ENCODE measurements at places on chromosomes 7 and 10.

DNA sequence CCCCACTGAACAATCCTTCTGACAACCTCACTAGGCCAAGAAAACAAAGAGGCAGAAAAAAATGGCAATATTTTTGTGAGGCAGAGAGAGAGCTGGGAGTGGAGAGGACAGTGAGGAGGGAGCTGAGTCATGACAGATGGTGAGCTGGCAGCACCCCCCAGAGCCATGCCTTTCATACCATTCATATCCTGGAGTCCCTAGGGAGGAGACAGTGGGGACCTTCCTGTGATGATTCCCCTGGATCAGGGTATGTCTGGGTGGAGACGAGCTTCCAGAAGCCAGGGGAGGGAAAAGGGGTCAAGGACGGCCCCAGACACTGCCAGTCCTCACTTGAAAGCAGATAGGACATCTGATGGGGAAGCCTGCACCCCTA lies 160.5 kb downstream of the ADAM12 start:
- peak; percentile 45 for DNase-seq

GRCh38 chr7:149245744-149246143 lies 6.3 kb downstream of the ZNF212 start:
- no peak for DNase-seq

DNA sequence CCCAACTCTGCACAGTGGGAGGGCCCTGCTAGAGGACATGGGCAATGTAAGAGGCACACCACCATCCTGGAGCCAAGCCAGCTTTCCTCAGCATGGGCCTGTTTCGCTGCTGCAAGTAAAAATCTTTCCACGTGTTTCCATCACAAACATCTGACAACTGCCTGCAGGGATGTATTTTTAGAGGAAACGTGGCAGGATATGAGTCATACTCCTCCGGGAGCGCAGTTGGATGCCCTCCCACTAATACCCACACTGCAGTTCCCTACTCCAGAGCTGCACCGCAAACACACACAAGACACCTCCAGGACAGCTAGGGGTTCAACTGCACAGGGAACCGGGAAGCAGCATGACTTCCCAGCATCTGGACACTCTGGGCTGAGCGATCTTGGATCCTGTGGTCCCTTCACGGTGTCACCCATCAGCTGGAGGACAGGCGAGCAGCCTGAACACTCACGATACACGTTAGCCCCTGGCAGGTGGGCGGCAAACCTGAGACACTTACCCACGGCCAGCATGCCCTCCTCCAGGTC lies 26.1 kb downstream of the PLAC9 start:
- DNase-seq = peak; percentile 98

- peak; percentile 2 for DNase-seq
Observed at GRCh38 chr7:32347244-32347828, 142.8 kb downstream of the LSM5 start.

- DNase-seq = no peak
Observed at GRCh38 chr7:117296066-117296465, 26.8 kb downstream of the WNT2 start.

- DNase-seq = no peak
Observed at GRCh38 chr10:8047452-8048280, 6.8 kb upstream of the GATA3 start.

GRCh38 chr7:130273081-130273932 lies 6.6 kb downstream of the CPA2 start:
- DNase-seq = peak; percentile 85

- DNase-seq = no peak
Observed at GRCh38 chr10:103836861-103837260, 18.5 kb downstream of the SH3PXD2A start.

- no peak for DNase-seq
Observed at GRCh38 chr7:146659732-146660131, 543.1 kb downstream of the CNTNAP2 start.

DNA sequence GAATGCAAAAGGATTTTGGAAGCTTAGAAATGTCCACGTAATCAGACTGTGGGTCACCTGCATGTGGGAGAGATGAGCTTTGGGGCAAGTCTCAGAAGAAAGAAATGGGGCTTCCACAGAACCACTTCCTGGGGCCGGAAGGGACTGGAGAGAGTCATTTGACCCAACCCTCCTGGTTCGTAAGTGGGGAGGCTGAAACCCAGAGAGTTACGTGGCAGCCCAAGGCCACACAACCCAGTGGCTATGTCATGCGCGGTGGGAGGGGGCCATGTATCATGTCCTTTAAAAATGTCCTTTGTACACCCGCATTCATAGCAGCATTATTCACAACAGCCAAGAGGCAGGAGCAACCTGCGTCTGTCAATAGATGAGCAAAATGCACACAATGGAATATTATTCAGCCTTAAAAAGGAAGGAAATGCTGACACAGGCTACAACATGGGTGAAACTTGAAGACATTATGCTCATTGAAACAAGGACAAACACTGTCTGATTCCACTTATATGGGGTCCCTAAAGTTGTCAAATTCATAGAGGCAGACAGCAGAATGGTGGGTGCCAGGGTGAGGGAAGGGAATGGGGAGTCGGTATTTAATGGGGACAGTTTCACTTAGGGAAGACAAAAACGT lies 15.1 kb downstream of the CAMK2B start:
- DNase-seq = no peak

GRCh38 chr7:123533553-123533917 lies 860 bp downstream of the IQUB start:
- no peak for DNase-seq

GRCh38 chr7:28858895-28859294 lies 99.2 kb downstream of the TRIL start:
- no peak for DNase-seq

GRCh38 chr7:133572087-133572486 lies 319.2 kb downstream of the EXOC4 start:
- DNase-seq = no peak

- no peak for DNase-seq
Observed at GRCh38 chr10:79105818-79106217, 37.1 kb downstream of the ZMIZ1 start.

DNA sequence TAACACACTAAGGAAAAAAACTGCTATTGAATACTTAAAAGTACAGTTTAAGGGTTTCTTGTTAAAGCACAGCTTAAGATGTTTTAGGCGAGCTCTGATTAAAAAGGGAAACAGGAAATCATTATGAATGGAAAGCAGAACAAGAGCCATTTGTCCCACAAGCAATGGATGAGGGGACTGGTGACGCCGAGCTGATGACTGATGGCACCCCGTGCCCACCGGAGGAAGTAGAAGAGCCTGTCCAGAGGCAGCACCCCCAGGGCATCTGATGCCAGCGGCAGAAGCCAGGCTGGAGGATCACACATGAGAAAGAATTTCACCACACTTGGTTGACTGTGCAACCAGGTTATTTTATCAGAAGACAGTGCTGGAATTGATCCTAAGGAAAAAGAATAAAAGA lies 15.0 kb upstream of the INSIG1 start:
- DNase-seq = no peak

GRCh38 chr7:126541406-126541805 lies 711.3 kb downstream of the GRM8 start:
- DNase-seq = no peak

DNA sequence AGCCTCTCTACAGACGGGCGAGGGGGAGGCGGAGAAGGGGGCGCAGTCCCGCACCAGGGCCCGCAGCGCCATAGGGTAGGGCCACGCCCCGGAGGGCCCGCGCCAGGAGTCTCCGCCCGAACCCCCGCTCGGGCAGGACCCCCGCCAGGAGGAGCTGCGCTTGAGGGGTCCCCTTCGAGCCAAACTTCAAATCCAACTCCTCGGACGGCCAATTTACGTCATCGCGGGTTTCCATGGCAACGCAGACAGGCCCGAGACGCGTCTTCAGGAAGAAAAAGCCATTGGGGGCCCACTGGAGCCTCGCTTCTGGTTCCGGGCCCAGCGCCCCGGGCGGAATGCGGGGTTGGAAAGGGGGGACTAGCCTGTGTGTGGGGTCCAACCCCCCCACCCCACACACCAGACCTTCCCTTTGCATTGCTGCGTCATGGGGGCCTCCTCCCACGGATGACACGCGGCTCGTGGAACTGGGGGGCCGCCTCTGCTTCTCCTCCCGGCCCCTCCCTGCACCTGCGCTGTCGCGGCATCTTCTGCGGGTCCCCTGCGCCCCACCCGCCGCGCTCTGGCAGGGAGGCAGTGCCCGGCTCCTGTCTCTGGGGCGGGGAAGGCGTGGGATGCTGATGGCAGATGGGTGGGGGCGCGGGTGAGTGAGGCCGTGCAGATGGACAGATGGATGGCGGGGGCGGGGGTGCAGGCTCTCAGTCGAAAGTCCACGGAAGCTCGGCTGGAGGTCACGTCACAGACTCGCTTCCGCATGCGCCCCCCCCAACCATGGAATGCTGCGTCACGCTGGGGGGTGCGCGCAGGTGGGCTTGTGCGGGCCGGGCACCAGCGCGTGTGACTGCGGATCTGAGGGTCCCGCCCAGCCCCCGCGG lies 1.2 kb downstream of the CALY start:
- peak; percentile 69 for DNase-seq

- no peak for DNase-seq
Observed at GRCh38 chr10:48307711-48308018, 1.2 kb downstream of the MAPK8 start.

- DNase-seq = peak; percentile 23
Observed at GRCh38 chr10:3226960-3227744, 54.6 kb upstream of the PITRM1 start.

DNA sequence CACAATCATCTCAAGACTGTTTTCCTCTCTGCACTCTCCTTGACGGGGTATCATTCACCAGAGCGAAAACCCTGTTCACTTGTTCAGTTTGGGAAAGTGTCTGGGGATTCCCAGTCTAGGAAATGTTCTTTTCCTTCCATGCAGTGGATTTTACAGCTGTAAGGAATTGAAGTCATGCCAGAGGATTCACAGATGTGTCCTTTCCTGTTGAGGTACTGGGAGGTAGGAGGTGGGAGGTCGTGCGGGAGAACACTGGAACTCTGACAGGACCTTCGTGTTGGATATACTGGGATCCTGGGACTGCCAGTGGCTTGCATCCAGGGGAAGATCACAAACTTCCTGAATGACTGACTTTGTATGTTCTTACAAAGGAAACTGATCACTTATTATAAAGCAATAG lies 185.5 kb downstream of the BMPER start:
- DNase-seq = no peak

DNA sequence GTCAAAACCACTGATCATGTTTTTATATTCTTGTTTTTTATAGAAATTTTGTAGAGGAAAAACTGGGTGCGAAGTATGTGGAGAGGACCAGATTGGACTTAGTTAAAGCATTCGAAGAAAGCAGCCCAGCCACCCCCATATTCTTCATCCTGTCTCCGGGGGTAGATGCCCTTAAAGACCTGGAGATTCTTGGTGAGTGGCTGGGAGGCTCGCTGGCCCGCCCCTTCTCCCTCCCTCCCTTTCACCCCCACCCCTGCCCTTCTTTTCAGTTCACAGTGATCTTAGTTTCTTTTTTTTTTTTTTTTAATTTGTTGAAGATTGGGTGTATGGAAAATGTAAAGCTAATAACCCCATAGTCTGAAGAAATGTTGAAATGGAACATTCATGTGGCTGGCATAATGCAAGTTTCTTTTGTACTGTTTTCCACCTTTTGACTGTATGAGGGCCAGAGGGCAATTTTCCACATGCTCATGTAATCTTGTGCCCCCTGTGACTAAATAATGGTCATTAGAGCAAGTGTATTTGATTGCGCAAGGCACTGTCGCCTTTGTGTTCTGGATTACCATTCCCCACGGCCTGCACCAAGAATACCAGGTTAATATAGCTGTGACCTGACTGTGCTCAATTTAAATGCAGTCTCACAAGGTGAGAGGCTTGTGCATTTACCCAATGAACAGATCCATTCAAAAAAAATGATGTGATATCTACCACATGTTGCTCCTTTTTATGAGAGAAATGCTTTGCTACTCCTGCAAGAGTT lies 77.7 kb downstream of the CDCA7L start:
- DNase-seq = no peak

DNA sequence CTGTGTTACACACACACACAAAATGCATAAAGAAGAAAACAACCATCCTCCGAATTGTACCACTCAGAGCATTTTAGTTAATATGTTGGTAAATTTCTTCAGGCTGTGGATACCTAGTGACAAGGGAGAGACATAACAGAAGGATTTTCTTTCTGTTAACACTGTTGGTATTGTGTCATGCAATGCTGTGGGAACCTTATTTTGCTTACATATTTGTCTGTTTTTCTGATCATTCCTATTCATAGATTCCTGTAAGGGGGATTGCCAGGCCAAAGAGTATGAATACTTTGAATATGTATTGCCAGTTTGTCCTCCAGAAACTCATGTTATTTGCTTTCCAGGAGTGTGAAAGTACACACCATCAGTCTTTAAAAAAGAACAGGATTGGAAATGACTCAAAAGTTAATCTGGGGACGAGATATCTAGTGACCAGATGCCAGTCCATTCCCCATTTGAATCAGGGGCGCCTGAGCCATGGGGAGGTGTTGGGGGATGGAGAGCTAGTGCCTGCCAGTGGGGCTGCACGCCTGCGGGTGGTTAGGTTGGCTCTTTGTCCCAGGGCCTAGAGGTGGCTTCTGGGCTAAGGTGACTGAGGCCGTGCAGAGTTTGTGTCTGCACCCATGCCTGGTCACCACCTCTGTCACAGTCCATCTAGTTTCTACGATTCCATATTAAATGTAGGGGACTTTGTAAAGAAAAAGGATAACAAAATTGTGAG lies 142.0 kb downstream of the PTPN20 start:
- DNase-seq = no peak

GRCh38 chr7:91953618-91954017 lies 13.0 kb downstream of the AKAP9 start:
- DNase-seq = peak; percentile 29

DNA sequence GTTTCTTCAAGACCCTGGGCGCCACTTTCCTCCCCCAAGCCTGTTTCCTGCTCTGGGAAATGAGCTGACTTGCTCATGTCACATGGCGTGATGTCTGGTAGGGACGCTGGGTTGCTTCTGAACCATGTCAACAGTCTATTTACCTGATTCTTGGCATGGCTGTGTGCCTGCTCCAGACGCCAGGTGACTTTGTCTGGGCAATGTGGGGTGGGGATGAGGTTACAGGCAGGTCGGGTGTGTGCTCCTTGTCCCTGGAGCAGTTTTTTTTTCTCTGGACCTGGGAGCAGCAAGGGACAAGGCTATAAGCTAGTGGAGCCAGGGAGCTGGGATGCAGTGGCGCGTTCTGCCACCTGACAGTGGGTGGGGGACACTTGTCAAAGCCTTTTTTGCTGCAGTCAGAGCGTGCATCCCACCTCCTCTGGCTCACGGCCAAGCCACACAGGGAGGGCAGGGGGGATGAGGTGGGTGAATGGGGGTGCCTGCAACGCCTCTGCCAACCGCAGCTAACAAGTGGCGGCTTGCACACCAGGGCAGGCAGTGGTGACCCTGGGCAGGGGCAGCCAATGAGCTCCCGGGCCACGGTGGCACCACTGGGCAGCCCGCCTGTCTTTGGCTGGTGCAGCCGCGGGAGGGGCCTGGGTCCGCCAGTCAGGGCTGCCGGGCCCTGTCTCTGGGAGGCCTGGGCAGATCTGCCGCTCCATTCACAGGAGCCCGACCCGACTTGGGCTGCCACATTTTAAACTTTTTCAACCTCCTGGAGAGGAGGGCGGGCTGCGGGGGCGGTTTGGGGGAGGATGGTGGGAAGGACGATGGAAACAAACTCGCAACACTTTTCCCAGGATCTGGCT lies 22.9 kb downstream of the DNAJB12 start:
- peak; percentile 88 for DNase-seq

GRCh38 chr7:133079296-133079695 lies 2.6 kb downstream of the CHCHD3 start:
- no peak for DNase-seq

Data from fibroblast of lung (primary cell).